ENCODE measurements at places on chromosomes 3 and 15. TPM values are rescaled to one million over a fixed set of nuclear protein-coding genes. Genes with fewer than 3 reads are reported as not detected.

PTX3 gene
- 6.4 TPM for total RNA-seq

PLD1 gene
- 1.7 TPM for total RNA-seq

GOLGA6L7 gene
- total RNA-seq: 0.84 TPM

MST1R gene
- 0.68 TPM for total RNA-seq

PRSS50 gene
- total RNA-seq: 0.27 TPM

ERICH6 gene
- total RNA-seq: 0.27 TPM
